Breast epithelium (tissue), 4 donors: ENCODE measurements at places on chromosomes 7 and 10.

GRCh38 chr10:106741006-106741530 is 423.4 kb downstream of the SORCS1 start:
- no peak for DNase-seq

GRCh38 chr7:50793947-50794570 is 11.4 kb upstream of the GRB10 start:
- no peak for DNase-seq

- no peak for DNase-seq
Measured at GRCh38 chr7:86745013-86745745, 101.5 kb downstream of the GRM3 start.

DNA sequence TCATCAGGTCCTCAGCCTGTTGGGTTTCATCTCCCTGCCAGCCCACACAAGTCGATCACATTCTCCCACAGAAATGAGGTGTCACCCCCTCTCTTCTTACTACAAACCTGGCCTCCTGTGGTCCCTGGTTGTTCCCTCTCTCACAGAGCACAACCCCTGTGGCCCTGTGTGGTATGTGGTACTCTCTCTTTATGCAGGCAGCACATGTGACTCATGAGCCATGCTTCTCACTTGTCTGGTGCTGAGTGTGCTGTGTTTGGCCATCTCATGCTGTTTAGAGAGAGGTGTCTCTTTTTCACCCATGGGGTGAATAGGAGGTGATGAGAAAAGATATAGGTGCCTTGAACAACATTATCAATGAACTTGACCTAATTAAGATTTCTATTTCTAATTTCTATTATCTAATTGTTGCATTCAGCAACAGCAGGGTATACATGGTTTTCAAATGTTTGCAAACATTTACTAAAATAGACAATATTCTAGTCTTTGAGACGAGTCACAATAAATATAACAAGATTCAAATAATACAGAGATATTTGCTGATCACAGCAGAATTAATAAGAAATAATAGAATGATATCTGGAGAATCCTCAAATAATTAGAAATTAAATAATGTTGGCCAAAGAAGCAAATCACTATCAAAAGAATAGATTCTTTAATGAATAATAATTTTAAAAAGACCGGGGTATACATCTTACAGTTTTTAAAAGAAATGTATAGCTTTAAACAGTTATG is 633.8 kb upstream of the IGFBP3 start:
- no peak for DNase-seq

- no peak for DNase-seq
Measured at GRCh38 chr7:84462259-84462658, 267.7 kb upstream of the SEMA3A start.

- DNase-seq, result no peak
Measured at GRCh38 chr10:52004342-52004949, 305.1 kb upstream of the CSTF2T start.

GRCh38 chr10:48657416-48657815 is 27.3 kb upstream of the WDFY4 start:
- DNase-seq, result no peak

DNA sequence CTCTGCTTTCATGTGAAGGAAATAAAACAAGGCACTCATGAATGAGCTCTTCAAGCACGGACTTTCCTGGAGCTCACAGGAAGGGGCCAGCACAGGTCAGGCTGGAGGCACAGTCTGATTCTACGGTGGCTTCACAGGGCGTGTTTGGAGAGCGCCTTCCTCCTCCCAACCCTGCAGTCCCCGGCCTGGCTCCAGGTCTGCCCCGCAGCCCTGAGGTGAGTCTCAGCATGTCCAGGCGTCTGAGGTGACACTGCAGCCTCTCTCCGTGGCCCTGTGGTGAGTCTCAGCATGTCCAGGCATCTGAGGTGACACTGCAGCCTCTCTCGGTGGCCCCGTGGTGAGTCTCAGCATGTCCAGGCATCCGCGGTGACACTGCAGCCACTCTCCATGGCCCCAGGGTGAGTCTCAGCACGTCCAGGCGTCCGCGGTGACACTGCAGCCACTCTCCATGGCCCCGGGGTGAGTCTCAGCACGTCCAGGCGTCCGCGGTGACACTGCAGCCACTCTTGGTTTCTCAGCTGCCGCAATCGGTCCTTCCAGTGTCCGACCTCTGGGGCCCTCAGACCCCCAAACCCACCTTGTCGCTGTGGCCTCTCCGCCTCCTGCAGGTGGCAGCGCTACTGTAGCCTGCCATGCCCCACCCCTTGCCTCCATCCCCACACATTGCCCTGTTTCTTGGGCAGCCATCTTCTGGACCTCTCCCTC is 381.7 kb downstream of the DNAJB6 start:
- no peak for DNase-seq

DNA sequence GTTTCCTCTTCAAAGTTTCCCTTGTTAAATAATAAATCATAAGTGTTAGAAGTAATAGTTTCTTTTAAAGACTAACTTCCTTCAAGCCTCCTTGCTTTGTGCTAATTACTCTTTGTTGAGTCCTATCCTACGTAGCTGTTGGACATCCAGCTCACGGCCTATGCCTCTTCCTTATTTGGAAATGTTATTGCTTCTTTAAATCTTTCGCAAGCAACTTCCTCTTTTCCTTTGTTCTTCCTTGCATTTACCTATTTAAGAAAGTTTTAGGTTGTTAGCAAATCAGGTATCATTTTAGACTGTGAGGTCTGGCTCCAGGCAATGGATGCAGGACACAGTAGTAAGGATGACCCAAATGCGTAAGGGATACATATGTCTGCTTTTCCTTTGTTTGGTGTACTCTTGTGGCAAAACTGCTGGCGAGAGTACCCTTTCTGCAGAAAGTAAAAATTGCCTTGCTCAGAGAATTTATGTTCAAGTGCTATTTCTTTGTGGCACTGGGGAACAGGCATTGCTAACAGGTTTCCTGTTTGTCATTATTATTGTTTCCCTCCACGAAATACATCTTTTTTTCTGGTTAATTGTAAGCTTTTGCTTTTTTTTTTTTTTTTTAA is 110.5 kb downstream of the DYNC2I1 start:
- no peak for DNase-seq
